ENCODE measurements at places on chromosomes 1 and 21.

DNA sequence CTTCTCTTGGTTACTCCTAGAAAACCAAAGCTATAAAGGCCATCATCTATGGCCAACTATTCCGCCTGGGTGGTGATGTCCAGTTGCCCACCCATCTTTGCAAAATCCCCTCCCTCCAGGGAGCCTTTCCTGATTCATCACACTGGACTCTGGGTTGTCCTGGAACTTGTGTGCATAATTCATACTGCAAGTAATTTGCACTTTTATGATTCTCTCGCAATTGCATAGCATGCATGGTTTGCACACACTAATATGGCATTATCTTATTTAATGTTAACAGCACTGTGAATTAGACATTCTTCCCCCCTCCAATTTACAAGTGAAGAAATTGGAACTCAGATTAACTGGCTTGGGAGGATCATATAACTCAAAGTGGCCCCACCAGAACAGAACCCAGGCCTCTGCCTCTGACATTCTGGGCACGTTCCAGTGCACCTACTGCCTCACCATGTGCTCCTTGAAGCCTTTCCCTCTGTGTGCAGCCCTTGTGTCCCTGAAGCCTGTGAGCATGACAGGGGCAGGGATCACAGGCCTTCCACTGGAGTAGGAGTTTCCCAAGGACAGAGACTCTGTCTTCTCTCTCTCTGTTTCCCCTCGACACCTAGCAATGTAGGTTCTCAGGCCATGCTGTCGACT lies 98.9 kb upstream of the IPO9 start:
- no peak for DNase-seq

DNA sequence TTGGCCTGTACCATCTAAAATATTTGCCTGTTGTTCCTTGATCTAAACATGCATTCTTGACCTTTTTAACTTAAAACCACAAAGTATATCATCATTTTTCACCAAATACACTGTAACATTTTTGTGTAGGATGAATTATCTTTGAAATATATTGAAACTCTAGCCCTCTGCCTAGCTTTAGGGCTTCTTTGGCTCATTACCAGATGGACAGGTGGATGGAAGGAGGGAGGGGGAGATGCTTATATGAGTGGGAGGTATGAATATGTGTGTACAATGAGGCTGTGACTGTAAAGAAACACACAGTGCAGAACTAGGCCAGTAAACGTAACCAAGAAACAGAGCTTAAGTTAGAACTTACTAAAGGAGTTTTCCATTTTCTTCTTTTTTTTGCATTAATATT lies 118.5 kb downstream of the ESRRG start:
- DNase-seq, result no peak

GRCh38 chr21:41530366-41530765 lies 22.4 kb upstream of the TMPRSS2 start:
- DNase-seq, result no peak

DNA sequence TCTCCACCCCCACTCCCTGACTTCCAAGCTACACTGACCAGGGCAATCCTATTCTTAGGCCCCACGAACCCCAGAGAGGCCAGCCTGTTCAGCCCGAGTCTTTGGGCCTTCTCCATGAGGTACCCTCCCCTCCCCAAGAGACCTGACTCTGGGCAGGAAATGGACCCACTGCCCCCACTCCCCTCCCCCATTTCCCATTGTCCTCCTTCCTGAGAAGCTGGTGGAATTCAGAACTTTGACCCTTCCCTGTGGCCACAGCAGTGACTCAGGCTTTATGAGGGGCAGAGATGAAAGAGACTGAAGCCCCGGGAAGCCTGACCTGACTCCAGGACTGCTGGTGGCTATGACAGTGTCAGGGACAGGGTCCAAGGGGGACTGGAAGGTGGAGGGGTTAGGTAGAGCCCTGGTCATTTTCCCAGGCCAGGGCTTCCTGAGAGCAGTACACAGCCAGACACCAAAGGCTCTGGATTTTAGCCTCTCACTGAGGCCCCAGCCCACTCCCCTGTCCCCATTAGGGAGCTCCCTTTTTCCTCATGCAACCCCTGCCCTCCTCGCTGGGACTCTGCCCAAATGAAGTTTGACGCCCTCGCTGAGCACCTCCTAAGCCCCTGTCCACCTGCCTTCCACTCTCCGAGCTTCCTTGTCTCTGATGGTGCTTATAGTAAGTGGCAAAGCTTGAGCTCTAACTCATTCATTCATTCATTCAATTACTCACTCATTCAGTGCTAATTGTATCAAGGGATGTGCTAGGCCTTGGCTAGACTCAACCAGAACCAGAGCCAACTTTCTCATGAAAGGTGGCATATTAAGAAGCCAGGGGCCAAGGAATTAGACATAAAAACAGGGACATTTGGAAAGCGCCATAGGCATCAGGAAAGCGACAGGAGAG lies 3.0 kb downstream of the CRYBG2 start:
- no peak for DNase-seq

- no peak for DNase-seq
Observed at GRCh38 chr1:1001057-1001783, 1.3 kb upstream of the HES4 start.

GRCh38 chr1:3403388-3404231 lies 50.9 kb upstream of the ARHGEF16 start:
- DNase-seq, result no peak

GRCh38 chr1:243288062-243288461 lies 32.2 kb downstream of the SDCCAG8 start:
- DNase-seq, result no peak

DNA sequence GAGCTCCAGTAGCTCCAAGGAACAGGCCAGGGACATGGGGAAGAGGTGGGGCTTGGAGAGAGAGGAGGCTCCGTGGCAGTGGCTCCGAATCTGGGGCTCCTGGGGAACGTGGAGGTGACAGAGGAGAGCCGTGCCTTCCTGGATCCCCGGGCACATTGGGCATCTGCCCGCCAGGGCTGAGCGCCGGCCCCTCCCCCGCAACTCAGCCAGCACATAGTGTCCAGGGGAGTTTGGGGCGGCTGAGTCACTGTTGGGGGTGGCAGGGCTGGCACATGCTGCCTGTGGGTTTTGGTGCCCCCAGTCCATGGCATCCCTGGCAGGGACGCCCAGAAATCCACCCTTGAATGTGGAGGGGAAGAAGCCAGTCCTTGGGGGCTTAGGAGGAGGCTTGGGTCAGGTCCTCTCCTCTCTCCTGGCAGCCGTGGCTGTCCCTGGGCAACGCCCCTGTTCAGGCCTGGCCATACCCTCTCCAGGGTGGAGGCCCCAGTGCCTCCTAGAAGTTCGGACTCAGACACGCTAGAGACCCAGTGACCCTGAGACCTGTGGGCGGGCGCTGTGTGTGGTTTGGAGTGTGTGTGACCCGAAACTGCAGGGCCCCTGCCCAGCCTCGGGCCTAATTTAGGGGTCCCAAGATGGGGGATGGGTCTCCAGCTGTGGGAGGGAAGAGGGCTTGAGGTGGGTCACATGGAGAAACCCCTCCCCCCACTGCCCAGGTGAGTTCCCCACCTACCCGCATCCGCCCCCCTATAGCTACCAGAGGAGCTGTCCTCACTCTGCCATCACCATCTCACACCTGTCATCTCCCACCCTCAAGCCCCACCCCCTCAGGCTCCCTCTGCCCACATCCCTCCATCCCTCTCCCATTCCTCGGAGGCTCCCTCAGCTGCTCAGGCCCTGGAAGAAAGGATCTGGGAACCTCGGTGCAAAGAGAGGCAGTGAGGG lies 1.6 kb downstream of the HSPB7 start:
- DNase-seq, result no peak

- DNase-seq, result no peak
Observed at GRCh38 chr1:148162363-148162762, 10.3 kb upstream of the NBPF11 start.

- DNase-seq, result no peak
Observed at GRCh38 chr1:244964112-244964971, 100.0 kb upstream of the HNRNPU start.

DNA sequence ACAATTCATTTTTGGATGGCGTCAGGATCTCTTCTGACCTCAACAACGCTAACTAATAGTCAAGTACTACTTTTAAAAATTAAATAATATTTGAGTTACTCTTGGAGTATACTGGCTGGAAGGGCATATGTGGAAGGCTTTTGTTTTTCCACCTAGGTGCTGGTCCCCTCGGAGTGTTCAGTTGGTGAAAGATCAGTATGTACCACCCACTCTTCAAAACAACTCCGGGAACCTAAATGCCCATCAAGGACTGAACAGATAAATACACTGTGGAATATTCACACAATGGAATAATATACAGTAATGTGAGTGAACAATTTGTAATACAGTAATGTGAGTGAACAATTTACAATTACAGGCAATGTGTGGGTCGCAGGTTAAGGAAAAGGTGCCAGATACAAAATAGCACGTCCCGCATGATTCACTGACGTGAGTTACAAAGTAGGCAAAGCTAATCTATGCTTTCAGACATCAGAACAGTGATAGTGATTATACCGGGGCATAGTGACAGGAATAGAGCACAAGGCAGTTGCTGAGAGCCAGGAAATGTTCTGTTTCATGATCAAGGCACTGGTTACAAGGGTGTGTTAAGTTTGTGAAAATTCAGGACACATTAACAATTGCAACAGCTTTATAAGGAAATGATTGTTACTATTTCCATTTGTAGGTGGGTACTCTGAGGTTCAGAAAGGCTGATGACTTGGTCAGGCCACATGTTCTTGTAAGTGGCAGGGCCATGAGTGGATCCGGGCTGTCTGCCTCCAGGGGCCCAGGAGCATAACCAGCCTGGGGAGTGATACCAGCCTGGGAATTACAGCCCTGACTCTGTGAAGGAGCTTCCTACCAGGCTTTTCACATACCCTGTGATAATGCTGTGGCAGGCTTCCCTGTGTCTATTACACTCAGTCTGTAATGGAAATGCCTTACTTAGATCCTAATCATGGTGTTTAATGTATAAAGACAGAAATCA lies 59.3 kb upstream of the ABCD3 start:
- no peak for DNase-seq

GRCh38 chr1:42118125-42118524 lies 35.1 kb upstream of the GUCA2B start:
- no peak for DNase-seq

- no peak for DNase-seq
Observed at GRCh38 chr1:205263580-205264190, 35.9 kb downstream of the TMCC2 start.

DNA sequence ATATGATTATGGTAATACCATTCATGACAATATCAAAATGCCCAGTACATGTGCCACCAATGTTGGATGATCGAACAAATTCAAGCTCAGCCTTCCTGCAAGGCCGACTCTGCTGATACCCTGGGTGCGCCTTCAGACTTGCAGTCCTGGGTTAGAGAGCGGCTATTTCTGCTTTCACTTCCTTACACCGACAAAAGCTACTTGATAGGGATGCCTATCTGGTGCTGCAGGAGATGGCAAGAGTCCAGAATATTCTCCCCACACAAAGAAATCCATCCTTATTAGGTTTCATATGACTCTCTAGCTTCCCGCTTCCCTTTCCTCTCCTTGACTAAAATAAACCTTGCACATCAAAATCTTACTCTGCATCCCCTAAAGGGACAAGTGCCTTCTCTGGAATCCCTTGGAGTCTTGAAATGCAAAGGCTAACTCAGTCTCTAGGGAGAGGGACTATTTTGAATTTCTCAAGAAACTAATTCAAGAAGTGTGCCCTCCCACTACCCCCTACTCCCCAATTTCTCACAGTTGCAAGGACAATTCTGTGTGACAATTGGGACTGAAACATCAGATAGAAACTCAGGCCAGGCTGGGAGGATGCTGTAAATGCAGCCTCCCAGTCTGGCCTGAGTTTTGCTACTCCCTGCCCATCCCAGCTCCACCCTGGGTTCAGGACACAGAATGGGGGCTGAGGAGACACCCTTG lies 103.1 kb upstream of the USP24 start:
- DNase-seq, result no peak

DNA sequence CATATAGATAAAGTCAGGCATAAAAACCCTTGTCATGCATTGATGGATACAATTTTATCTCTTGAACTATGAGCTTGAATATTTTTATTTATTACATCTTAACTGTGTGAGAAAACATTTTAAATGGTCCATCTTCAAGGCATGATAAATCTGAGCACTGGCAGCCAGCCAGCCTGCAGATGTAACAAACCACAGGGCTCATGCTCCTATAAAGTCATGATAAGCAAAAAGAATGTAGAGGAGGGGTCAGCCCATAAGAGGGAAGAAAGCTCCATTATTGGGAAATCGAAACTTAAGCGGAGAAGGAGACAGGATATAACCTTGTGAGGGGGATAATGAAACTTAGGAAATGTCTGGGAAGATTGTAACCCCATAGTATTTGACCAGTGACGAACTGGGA lies 839.0 kb downstream of the LRRIQ3 start:
- no peak for DNase-seq

- no peak for DNase-seq
Observed at GRCh38 chr21:21807598-21807903, 809.3 kb downstream of the NCAM2 start.

GRCh38 chr1:27520651-27521050 lies 30.7 kb upstream of the WASF2 start:
- DNase-seq, result no peak

- no peak for DNase-seq
Observed at GRCh38 chr1:51421964-51422363, 91.6 kb upstream of the TTC39A start.

DNA sequence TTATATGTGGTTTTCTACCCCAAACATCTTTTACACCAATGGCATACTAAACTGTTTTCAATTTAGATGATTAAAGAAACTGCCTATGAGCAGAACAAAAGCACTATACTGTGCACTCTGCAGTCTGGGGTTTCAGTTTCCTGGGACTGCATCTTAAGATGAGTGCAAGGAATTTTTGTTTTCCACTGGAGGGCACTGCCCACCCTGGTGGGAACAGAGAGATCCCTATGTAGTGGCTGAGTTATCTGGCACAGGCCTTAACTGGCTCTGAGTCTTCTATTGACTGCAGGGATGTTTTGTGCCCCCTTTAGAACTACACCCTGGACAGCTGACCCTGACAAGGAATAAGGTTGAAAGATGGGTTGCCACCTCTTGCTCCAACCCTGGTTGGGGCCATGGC lies 12.0 kb downstream of the PROK1 start:
- no peak for DNase-seq

DNA sequence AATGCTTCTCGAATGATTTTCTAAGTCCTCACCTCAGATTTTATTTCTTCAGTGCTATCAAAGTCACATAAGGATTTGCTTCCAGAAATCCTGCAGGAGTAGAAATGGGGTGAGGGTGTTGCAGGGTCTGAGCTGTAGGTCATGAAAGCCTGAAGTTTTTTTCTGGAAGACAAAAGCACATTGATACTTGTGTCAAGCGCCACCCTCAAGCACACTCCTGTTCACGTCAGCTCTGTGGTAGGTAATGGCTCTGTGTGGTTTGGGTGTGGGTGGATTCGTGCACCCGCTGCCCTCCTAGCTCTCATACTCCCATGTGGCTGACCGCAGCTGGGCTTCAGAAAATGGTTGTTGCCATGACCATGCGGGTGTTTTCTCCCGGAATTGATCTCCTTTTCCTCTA lies 39.9 kb downstream of the AKNAD1 start:
- DNase-seq, result no peak

- no peak for DNase-seq
Observed at GRCh38 chr1:89557956-89558355, 33.3 kb downstream of the LRRC8B start.

GRCh38 chr1:229298887-229299503 lies 28.1 kb downstream of the RAB4A start:
- DNase-seq, result no peak

GRCh38 chr1:15384301-15384901 lies 25.3 kb upstream of the EFHD2 start:
- no peak for DNase-seq

GRCh38 chr1:84367219-84367618 lies 31.1 kb upstream of the DNASE2B start:
- DNase-seq, result no peak

GRCh38 chr1:155175927-155176371 lies 2.3 kb downstream of the TRIM46 start:
- no peak for DNase-seq

Measured in stimulated activated CD8-positive, alpha-beta memory T cell treated with anti-CD3 and anti-CD28 coated beads, Interleukin-2, amount 100 ng/mL, for 1 hour (primary cell).